ENCODE measurements at places on chromosomes 6 and 20.

DNA sequence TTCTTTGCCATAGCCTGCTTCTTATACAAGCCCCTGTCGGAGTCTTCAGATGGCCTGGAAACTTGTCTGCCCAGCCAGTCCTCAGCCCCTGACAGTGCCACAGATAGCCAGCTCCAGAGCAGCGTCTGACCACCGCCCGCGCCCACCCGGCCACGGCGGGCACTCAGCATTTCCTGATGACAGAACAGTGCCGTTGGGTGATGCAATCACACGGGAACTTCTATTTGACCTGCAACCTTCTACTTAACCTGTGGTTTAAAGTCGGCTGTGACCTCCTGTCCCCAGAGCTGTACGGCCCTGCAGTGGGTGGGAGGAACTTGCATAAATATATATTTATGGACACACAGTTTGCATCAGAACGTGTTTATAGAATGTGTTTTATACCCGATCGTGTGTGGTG lies 29.5 kb downstream of the SLCO4A1 start:
- no peak for DNase-seq

DNA sequence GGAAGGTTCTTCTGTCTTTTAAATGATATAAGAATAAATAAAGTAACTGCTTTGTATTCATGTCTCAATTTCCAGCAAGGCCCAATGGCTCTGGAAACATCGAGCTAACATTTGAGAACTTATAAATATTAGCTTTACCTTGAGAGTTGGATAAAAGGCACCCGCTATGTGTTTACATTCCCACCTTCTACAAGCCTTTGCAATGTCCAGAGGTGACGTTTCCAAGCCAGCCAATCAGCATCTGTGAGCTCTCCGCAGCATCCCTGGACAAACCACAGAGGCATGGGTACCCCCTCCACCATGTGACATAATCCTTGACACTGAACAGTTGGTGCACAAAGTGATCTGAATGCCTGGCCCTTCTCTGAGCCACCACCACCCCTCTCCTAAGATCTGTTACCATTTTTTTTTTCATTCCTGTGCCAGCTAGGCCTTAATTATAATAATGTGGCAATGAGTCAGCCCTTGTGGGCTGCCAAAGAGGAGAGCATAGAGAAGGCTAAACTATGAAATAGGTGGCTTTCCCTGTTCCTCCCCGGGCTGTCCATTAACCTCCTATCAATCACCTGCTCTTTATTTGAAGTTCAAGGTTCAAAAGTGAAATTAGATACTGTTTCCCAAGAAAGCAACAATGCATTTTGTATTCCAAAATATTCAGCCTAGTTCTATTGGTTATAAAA lies 4.1 kb downstream of the CBLN4 start:
- no peak for DNase-seq

GRCh38 chr6:34987506-34987905 lies 98.5 kb downstream of the ANKS1A start:
- no peak for DNase-seq

DNA sequence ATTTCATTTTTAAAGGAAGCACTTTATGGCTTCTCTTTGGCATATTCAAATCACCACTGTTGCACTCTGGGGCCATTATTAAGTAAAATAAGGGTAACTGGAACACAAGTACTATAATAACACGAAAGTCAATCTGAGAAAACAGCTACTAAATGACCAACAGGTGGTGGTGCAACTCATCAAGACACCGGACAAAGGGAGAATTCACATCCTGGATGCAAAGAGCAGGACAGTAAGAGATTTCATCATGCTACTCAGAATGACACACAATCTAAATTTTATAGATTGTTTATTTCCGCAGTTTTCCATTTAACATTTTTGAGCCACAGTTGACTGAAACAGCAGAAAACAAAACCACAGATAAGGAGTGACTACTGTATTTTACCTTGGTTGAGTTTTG lies 27.6 kb upstream of the LY86 start:
- DNase-seq = no peak

GRCh38 chr20:57287007-57287880 lies 20.8 kb upstream of the BMP7 start:
- DNase-seq = no peak

- no peak for DNase-seq
Observed at GRCh38 chr20:46159101-46159897, 41.2 kb downstream of the CD40 start.

DNA sequence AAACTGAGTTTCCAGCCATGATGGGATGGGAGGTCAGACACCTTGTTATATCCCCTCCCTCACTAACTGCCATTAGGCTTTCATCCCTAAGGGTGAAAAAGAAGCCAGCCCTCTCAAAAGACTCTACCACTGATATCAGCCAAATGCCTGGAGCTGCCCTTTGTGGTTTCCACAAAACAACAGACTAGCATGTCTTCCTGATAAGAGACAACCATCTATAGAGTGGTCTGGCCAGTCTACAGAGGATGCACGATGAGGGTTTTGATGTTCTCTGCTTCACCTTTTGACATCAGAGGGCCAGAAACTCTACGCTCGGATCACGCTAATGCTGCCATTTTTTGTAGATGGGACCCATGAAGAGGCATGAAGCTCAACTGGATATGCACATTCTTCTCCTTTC lies 61.7 kb upstream of the ARHGAP18 start:
- DNase-seq = no peak

DNA sequence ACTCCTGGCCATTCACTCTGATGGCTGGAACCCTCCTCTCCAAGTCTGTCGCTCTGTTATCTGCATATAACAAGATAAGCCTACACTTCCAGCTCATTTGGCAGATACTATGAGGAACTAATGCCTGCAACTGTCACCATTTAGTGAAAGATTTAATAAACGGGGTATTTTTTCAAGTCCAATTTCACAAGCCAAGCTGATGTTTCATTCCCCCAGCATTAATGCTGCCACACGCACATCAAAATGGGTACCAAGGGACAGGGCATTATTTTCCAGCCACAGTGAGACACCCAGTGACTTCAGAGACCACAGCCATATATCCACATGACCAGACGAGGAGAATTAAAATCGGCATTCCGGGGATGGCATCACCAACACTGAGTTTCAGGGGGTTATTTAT lies 175.5 kb downstream of the PTPRT start:
- no peak for DNase-seq

Data from cortex of kidney (tissue), 1 donor.